Fibroblast of skin of scalp (primary cell): ENCODE measurements at places on chromosomes 13 and 19.
A peak's percentile ranks its signal among the peaks of the same experiment; 100 is the strongest.

- no peak for DNase-seq
Observed at GRCh38 chr13:25840931-25841330, 210.9 kb downstream of the SHISA2 start.

DNA sequence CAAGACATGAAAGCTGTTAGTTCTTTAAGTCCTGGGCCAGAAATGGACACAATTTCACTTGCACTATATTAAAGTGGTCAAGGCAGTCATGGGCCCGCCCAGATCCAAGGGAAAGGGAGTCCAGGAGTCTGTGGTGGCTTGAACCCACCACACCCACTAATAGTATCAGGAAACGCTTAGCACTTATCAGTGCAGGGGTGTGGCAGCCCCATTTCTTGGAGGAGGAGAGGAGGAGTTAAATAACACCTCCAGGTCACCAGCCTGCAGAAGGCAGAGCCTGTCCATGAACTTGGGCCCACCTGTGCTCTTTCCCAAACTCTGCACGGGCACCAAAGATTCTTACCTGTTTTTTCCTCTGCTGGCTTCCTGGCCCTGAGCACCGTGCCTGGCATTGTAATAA lies 5.4 kb upstream of the NTN5 start:
- DNase-seq, result no peak

DNA sequence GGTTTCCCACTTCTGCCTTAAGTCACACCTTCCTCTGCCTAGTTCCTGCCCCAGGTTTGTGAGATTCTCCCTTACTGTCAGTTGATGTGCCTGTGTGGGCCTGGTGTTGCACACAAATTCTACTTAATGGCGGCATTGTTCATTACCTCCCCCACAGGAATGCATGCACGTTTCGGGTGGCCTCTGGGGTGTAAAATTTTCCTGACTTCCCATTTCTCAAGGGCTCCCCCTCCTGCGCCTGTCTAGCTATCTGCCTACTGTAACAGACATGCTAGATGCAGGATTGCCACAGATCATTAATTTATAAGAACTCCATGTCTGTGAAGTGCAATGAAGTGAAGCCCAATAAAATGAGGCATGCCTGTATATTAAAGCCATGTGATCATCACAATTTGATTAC lies 1466.3 kb downstream of the PCDH9 start:
- no peak for DNase-seq

GRCh38 chr13:97892717-97893116 lies 60.8 kb upstream of the IPO5 start:
- DNase-seq, result peak; percentile 48

DNA sequence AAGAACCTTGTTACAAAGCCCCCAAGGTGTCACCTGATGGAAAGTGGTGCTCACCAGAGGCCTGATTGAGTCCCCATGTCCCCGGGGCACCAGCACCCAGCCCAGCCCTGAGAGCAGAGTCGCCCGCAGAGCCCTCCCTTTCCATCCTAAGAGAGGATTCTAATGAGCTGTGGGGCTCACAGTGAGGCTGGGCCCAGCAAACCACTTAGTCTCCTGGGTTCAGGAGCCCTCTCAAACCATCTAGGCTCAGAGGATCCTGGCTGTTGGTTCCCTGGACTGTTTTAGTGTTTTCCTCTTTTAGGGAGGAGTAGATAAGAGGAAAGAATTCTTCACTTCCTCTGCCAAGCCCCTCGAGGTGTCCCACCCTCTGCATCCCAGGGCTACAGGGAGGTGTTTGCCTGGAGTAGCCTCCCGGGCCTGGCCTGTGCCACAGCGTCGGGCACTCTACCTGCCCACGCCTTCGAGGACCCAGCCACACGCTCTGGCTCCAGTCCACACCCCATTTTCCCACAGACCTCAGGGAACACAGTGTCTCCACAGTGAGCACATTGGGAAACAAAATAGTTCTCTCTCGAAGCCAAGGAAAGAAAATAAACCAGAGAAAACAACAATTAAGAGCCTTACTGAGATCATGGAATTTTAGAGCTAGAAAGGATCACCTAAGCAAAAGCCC lies 34.4 kb downstream of the DHRS12 start:
- no peak for DNase-seq

DNA sequence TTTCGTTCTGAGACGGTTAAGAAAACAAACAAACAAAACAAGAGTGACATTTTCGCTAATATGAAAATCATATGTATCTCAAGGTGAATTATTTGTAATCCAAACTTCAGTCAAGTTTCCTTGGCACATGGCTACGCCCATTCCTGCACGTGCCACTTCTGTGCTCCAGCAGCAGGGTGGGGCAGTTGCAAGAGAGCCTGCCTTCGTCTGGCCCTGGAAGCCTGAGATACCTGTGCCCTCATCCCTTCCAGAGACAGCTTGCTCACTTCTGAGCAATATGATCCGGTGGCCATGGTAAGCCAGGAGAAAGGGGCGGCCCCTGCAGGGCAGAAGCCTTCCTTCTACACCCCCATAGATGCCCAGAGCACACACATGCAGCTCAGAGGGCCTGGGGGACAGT lies 22.1 kb downstream of the DPP9 start:
- DNase-seq, result no peak

GRCh38 chr13:66375756-66376155 lies 854.4 kb downstream of the PCDH9 start:
- no peak for DNase-seq

DNA sequence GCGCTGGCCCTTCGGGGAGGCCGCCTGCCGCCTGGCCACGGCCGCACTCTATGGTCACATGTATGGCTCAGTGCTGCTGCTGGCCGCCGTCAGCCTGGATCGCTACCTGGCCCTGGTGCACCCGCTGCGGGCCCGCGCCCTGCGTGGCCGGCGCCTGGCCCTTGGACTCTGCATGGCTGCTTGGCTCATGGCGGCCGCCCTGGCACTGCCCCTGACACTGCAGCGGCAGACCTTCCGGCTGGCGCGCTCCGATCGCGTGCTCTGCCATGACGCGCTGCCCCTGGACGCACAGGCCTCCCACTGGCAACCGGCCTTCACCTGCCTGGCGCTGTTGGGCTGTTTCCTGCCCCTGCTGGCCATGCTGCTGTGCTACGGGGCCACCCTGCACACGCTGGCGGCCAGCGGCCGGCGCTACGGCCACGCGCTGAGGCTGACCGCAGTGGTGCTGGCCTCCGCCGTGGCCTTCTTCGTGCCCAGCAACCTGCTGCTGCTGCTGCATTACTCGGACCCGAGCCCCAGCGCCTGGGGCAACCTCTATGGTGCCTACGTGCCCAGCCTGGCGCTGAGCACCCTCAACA lies 1.2 kb downstream of the F2RL3 start:
- no peak for DNase-seq

- DNase-seq, result peak; percentile 60
Observed at GRCh38 chr13:48505597-48506091, 27.2 kb downstream of the RCBTB2 start.

GRCh38 chr13:55553701-55554100 lies 1587.0 kb upstream of the PRR20A start:
- DNase-seq, result no peak

- DNase-seq, result no peak
Observed at GRCh38 chr13:106530980-106531481, 4.4 kb downstream of the EFNB2 start.

- no peak for DNase-seq
Observed at GRCh38 chr19:4338441-4339355, at the start of gene STAP2. TSS of gene STAP2 (minus strand) at chr19:4338827. CDS start at chr19:4338753, 74 bp downstream.
